ENCODE measurements at places on chromosomes 11 and 22.
A peak's percentile ranks its signal among the peaks of the same experiment; 100 is the strongest.

GRCh38 chr11:69992943-69993694 is 85.0 kb upstream of the ANO1 start:
- no peak for DNase-seq

- DNase-seq, result no peak
These were observed 44.1 kb upstream of the RAB1B start for GRCh38 chr11:66224226-66224855.

GRCh38 chr11:120215634-120216033 is 4.8 kb downstream of the OAF start:
- no peak for DNase-seq

- DNase-seq, result no peak
These were observed 637.0 kb downstream of the OPCML start for GRCh38 chr11:132895340-132895739.

GRCh38 chr22:40720538-40721256 is 41.4 kb downstream of the MCHR1 start:
- no peak for DNase-seq

- DNase-seq, result peak; percentile 39
These were observed 84.7 kb downstream of the MAML2 start for GRCh38 chr11:96257972-96258934.

DNA sequence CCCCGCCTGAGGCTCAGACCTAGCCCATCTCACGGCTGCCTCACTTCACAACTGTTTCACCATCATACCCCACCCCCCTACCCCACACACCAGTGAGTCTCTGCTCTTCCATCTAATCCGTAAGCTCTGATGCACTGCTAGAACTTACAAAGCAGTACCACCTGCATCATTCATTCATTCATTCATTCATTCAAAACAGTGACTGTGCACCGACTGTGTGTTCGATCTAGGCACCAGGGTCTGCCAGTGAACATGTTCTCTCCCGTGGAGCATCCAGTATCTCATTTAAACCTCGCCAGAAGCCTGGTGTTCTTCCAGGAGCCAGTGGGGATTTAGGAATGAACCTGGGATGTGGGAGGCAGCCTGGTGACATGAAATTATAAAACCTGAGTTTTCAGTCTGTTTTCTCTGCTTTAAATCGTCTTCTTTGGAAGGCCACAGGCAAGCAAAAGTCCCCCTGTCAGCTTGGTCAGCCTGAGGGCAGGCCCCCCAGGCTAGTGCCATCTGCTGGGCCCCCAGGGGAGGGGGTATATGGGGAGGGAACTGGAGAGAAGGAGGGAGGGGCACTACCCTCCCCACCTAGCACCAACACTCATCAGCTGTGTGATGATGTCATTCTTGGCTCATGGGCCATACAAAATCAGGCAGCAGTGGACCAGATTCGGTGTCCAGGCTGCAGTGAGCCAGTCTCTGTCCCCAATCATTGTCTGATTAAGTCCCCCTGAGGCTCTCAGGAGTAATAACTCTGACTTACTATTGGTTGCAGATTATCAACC is 18.4 kb downstream of the TMPRSS6 start:
- no peak for DNase-seq

- no peak for DNase-seq
These were observed 740.8 kb downstream of the DLG2 start for GRCh38 chr11:84886344-84886743.

- peak; percentile 32 for DNase-seq
These were observed 1.6 kb upstream of the TMEM109 start for GRCh38 chr11:60912223-60912850.

- no peak for DNase-seq
These were observed 117.8 kb downstream of the CCDC81 start for GRCh38 chr11:86492370-86493010.

DNA sequence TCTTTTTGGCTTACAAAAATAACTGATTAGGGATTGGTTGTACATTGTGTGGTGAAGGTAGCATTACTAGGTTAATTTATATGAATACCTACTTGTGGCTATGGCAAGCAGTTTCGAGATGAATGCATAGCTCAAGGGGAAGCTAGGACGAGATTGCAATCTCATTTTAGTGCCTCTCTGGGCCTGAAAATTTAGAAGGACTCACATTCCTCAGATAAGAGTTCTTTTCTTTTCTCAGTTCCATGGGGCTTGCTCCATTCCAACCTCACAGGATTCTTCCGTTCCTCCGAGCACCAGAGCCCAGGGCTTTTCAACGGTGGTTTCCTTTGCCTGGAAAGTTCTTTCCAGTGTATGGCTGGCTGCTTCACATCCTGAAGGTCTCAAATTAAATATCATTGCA is 82.1 kb downstream of the CECR2 start:
- DNase-seq, result no peak

DNA sequence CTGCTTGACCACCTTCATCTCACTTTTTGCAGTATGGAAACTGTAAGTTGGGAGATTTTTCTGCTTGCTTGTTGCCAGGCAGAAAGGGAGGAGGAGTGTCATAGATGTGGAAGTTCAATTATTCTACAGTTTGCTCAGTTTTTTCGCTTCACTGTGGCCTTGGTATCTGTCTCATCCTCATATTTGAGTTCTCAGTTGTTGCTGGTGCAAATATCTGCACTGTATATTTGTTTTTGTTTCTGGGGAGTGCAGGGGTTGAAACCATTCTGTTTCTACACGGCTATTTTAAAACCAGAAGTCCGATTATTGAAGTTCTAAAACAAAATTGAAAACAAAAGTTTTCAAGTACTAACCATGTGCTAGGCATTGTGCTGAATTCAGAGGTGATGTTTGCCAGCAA is 153.4 kb downstream of the JRKL start:
- DNase-seq, result no peak

DNA sequence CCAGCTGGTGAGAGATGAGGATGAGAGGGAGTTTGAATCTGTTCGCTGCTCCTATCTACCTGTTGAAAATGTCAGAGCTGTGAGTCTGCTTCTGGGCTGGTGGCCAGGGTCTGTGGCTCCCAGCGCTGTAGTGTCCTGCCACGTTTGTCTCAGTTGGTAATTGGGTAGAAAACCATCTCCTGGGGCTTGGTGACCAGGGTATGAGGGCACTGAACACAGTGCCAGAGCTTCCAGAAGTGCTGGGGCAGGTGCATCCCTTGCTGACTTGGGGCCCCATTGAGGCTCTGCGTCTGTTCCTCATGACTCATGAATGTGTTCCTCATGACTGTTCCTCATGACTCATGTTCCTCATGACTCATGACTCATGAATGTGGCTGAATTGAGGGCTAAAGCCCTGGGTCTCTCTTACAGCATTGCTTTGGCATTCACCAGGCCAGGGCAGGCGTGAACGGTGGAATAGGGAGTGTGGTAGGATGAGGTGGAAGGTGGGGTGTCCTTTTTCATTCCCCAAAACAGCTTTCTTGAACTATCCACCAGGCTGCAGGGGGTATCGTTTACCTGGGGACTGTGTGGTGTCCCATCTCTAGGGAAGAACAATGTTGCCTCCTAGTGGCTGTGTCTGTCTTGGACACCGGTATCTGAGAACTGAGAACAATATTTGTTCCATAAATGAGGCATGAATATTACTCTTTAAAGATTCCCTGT is 139.5 kb downstream of the COMMD9 start:
- DNase-seq, result peak; percentile 64

GRCh38 chr11:120659076-120659475 is 147.5 kb downstream of the GRIK4 start:
- no peak for DNase-seq

DNA sequence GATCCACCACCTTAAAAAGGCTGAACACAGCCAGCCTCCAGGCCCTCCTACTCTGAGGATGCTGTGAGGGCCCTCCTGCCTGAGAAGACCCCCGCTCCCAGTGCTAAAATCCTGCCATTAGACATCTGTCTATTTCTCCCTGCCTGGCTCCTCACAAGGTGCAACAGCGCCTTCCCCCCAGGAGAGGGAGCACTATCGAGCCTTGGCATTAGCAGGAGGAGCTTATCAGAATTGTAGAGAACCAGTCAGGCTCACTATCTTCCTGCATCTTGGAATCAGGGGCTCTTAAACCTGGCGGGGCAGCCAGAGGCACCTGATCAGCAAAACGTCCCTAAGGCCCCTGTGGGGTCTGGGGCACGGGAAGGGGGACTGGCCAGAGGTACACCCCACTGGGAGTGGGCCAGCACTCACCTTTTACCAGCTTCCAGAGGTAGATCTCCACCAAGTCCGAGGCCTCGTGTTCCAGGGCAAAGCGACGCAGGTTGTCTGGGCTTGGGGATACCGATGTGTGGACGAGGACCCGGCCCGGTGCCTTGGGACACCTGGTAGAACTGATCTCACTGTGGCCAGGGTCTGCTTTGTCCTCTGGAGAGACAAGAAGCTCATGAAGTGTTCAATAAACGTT is 28.7 kb downstream of the CHRDL2 start:
- peak; percentile 78 for DNase-seq

DNA sequence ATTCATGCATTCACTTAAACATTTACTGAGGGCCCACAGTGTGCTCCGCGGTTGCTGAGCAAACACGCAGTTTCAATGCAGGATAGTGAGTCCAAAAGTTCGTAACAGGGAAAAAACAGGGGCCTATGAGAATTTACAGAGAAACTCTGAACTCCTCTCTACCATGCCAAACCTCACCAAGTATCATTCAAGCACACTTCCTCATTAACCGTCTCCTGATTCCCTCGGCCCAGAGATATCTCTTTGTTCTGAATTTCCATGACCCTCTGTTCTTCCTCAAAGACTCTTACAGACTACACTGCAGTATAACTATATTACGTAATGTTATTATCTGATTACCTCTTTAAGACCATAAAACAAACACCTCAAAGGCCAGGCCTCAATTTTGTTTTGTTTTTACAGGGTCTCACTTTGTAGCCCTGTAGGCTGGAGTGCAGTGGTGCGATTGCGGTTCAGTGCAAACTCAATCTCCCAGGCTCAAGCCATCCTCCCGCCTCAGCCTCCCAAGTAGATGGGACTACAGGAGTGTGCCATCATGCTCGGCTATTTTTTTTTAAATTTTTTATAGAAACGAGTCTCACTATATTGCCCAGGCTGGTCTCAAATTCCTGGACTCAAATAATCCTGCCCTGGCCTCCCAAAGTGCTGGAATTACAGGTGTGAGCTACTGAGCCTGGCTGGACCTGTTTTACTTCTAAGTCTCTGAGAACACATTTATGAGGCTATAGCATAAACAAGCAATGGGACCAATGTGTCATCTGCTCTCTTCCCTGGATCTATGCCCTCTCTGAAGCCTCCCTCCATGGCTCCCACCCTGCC is 3.6 kb downstream of the HPS4 start:
- DNase-seq, result no peak

GRCh38 chr22:49614966-49615965 is 212.4 kb downstream of the BRD1 start:
- no peak for DNase-seq

- no peak for DNase-seq
These were observed 5.8 kb downstream of the SLC22A9 start for GRCh38 chr11:63375434-63375833.

GRCh38 chr11:39724404-39724803 is 1735.0 kb downstream of the LRRC4C start:
- no peak for DNase-seq

DNA sequence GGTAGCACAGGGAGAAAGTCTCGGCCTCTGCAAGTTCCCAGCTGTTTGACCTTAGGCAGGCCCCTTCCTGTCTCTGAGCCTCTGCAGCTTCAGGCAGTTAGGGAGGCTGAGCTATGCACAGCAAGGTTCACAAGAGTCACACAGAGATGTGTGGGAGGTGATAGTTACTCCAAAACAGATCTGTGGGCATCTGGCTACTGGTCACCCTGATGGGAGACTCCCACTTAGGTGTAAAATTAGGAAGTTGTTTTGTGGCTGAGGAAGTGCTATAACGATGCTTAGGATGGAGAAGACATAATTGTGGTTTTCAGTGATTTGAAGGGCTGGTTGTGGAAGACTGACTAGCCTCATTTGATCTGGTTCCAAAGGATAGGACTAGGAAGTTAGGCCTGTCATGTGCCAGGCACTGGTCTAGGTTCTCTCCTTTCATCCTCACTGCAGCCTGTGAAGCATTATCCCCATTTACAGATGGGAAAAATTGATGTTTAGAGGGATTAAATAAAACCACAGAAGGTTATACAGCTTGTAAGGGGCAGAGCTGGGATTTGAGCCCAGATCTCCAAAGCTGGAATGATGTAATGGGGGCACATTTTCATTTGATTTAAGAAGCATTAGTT is 13.5 kb downstream of the ACO2 start:
- no peak for DNase-seq

GRCh38 chr11:8822469-8822868 is 88.5 kb upstream of the AKIP1 start:
- no peak for DNase-seq

- DNase-seq, result no peak
These were observed 83.6 kb downstream of the MORC2 start for GRCh38 chr22:30885001-30885366.

DNA sequence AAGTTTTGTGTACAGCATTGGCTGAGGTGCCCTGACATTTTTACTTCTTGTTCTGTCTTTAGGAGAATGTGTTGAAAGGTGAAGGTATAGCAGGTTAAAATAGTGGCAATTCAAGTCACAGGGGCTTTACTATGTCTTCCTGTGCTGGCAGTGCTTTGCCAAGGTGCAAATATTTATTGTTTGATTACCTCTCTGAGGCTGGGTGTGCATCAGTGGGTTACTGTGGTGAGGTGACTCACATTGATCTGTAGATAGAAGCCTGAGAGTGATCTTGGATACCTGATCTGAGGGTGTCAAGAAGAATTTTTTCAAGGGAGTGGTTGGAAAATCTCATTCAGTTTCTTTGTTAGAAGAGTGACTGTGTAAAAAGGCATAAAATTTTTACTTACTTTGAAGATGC is 90.0 kb downstream of the ARHGAP42 start:
- DNase-seq, result no peak

DNA sequence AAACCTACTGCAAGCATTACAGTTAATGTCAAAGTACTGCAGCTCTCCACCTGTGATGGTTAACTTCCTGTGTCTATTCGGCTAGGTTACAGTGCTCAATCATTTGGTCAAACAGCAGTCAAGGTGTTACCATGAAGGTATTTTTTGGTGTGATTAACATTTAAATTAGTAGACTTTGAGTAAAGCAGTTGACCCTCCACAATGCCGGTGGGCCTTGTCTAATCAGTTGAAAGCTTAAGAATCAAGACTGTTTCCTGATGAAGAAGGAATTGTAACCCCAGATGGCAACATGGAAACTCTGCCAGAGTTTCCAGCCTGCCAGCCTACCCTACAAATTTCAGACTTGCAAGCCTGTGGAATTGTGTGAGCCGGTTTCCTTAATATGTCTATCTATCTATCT is 683.9 kb downstream of the BRD1 start:
- DNase-seq, result no peak

GRCh38 chr11:131943295-131943694 is 572.9 kb downstream of the NTM start:
- DNase-seq, result no peak

DNA sequence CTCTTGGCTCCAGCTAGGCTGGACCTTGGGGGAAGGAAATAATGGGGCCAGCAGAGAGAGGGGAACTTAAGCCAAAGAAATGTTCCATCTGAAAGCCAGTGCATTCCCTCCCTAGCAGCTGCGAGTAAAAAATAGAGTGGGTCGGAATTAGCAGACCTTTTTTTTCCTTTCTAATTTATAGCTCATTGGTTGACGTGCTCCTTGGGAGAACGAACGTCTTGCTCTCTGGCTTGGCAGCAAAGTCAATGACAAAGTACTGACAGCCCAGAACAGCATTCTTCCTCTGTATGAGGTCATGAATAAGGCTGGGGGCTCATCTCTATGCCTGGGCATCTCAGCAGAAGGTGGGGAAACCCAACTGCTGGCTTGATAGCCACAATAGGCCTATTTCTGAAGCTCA is 65.0 kb downstream of the SEZ6L start:
- no peak for DNase-seq
